Fibroblast of the aortic adventitia (primary cell): ENCODE measurements at places on chromosomes 2 and 18. TPM values are rescaled to one million over a fixed set of nuclear protein-coding genes. Genes with fewer than 3 reads are reported as not detected.
A peak's percentile ranks its signal among the peaks of the same experiment; 100 is the strongest.

LIMS2 gene
- total RNA-seq = 7.8 and 11.3 TPM in 2 replicates

- peak; percentile 41 for DNase-seq
These were observed 229.5 kb upstream of the CCDC150 start for GRCh38 chr2:196410008-196410407.

DNA sequence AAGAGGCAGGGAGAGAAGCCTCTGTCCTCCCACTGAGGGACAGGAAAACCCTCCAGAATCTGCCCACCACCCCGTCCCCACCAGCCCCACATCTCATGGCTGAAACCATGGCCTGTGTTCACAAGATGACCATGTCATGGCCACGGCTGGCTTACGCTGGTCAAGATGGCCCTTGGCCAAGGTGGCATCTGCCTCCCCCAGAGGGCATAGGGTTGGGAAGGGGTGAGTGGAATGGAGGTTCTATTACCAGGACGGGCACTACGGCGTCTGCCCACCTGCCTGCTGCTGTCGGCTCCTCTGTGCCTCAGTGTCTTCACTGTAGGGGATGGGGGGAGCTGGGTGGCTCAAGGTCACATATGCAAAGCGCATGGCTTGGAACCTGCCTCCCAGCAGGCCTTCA lies 19.8 kb downstream of the ODC1 start:
- no peak for DNase-seq

DNA sequence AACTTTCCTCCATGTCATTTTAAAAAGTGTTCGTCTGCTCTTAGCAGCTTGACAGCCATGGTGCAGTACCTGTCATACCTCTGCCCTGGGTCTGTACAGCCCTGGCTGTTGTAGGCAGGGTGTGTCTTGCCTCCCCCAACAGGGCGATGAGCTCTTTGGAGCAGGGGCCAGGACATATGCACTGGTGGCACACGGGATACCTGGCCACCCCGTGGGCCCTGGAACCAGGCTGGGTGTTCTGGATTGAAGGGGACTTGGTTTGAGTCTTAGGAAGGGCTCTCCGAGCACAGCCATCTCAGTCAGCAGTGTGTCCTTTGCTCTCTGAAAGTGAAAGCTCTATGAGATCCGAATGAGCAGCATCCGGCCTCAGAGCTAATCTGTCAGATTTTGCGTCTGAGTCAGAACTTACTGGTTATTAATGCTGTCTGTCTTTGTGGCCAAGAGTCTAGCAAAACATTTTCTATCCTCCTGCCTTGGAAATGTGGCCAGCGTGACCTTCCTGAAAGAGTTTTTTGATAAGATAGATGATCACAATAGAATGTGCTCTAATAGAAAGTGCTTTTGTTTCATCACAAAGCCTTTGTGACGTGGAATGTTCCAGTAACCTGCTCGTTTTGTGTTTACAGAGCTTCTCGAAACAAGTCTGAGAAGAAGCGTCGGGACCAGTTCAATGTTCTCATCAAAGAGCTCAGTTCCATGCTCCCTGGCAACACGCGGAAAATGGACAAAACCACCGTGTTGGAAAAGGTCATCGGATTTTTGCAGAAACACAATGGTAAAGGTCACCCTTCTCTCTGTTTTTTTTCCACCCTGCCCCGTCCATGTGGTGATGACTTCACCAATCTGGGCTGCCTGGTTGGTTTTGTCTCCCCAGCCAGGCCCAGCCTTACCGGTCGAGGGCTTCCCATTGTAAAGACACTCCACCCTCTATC lies 77.3 kb upstream of the RPL31 start:
- DNase-seq = peak; percentile 90

GRCh38 chr2:48129293-48129950 lies 223.1 kb upstream of the FBXO11 start:
- DNase-seq = no peak

DNA sequence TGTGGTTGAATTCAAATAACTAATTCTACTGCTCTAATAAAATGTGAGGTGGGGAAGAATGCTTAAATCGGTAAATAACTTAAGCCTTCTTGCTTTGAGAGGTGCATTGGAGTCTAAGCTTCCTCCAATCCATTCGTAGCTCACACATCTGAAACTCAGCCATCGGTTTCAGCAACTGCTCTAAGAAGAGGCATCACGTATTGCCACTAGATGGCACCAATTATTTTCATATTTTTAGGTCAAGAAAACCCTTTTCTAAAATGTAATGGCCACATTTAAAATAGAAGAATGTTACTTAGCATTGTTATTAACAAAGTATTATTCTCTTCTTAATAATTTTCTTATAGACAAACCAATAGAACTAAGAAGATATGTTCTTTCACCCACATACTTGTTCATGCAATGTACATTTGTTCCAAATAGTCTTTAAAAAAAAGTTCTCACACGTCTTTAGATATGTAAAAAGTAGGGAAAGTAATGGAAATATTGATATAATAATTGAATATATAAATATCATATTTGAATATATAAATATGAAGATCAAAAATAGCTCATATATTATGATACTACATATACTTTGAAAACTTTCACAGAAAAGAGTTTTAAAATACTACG lies 229.8 kb downstream of the CCDC178 start:
- peak; percentile 39 for DNase-seq
